Lower lobe of right lung (tissue), 2 donors: ENCODE measurements at places on chromosomes 1 and 21. TPM values are rescaled to one million over a fixed set of nuclear protein-coding genes. Genes with fewer than 3 reads are reported as not detected.

DNA sequence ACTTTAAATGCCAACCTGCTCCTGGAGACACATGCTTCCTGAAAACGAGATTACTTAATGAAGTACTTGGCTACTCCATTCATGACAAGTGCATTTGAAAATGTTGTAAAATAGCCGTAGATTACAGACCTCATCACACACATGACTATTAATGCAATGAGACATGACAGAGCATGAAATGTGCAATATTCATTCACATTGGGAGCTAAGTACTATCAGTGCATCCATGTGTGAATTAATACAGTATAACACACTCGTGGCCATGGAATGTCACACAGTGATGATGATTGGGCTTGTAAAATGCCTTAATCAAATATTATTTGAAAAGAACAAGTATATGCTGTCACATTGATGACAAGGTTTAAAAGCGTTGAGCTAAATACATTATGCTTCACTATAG, 407.0 kb downstream of the AMY1C start:
- H3K4me3 ChIP-seq: no peak overlapping the region
- H3K27me3 ChIP-seq: no peaks in the 10 kb centered on the region
- DNase-seq: no peak
- no peaks in the 10 kb centered on the region for H3K4me1 ChIP-seq
- no peaks in the 10 kb centered on the region for H3K36me3 ChIP-seq

DNA sequence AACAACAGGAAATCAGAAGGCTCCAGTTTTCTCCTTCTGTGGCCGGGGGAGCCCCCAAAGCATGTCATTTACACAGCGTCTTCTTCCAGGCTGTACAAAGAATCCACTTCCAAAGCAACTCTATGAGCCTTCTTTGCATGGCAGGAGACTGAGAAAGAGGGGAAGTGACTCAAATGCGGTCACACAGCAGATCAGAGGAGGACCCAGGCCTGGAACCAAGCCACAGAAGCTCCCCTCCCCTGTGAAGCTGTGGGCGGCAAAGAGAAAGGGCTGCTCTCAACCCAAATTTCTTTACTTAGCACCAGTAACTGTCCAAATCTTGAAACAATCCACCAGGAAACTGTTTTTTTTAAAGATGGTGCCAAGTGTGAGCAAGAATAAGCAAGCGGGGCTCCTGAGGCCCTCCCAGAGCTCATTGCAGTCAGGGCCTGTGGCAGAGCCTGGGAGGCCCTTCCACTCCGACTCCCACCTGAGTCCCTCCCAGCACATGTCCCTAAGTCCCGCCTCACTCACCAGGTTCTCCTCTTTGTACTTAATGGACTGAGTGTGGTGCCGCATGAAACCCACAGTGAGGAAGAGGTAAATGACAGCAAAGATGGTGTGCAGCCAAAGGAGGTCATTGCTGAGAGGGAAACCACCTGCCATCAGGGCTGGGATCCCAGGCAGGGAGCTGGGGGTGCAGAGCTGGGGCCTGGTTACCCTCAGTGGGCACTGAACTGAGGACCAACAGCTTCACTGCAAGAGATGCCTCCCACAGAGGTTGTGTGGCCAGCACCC, 15.9 kb downstream of the TMEM63A start:
- H3K4me1 ChIP-seq: peaks cover 8% of the 10 kb centered on the region
- no peak for DNase-seq
- H3K4me3 ChIP-seq: no peak overlapping the region
- no peaks in the 10 kb centered on the region for H3K27me3 ChIP-seq
- no peak overlapping the region for H3K27ac ChIP-seq
- H3K36me3 ChIP-seq: peaks cover 98% of the 10 kb centered on the region

DNA sequence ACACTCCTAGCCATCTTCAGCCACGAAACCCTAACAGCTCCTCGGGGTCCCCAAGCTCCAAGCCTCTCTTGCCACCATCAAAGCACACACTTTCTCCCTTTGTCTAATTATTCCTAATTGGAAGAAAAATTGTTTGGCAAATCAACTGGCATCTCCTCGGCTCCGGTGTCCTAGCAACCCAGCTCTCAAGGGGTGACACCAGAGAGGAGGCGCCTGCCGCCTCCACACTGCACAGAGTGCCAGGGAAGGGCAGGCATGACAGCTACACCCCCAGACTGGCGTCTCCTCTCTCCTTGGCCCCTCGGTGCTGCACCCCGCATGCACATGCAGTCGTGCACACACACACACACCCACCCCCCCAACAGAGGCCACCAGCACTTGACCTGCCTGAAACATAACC, 18.2 kb upstream of the GJB5 start:
- no peaks in the 10 kb centered on the region for H3K4me1 ChIP-seq
- no peak for DNase-seq
- no peak overlapping the region for H3K4me3 ChIP-seq

DNA sequence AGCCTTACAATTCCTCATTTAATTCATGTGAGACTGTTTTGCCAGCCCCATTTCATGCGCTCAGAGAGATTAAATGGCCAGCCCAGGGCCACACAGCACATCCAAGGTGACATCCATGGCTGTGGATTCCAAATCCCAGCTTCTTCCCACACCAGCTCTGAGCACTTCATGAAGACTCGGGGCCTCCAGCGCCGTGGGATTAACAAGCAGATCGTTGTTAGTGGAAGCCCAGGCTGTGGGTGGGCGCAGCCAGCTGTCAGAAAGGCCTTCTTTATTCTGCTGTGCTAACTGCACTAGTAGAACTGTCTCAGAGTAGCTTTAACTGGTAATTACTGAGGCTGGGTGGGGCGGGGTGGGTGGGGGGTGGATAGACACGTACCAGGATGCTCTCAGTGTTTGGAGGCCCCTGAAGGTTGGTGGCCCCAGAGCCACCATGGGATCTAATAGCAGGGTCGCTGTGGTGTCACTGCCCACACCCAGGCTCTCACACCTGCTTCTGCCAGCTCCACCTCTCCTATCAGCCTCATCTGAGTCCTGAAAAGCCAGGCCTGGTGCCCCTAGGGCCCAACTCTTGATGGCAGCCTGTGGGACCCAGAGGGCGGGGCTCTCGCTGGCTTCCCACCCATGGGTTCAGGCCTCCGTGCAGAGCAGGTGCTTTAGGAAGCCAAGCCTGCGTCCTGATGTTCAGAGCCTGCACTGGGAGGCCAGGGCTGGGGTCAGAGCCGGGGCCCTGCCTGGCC, 3.4 kb downstream of the BMP8A start:
- H3K27ac ChIP-seq: no peak overlapping the region
- H3K36me3 ChIP-seq: no peaks in the 10 kb centered on the region
- H3K4me3 ChIP-seq: no peak overlapping the region
- H3K4me1 ChIP-seq: peaks cover 9% of the 10 kb centered on the region

GPR25 gene
- total RNA-seq: 0.62 TPM

GRCh38 chr1:17559615-17560419, 20.3 kb downstream of the ARHGEF10L start:
- DNase-seq: no peak
- no peaks in the 10 kb centered on the region for H3K36me3 ChIP-seq
- no peaks in the 10 kb centered on the region for H3K27me3 ChIP-seq
- peaks cover 34% of the 10 kb centered on the region for H3K4me1 ChIP-seq
- H3K27ac ChIP-seq: peak overlapping the region; percentile 72
- H3K4me3 ChIP-seq: no peak overlapping the region

BCL2L15 gene
- total RNA-seq: 1.3 TPM

FALEC gene
- not detected for total RNA-seq
